Right lobe of liver (tissue), 6 donors: ENCODE measurements at places on chromosomes 11 and 22. TPM values are rescaled to one million over a fixed set of nuclear protein-coding genes. Genes with fewer than 3 reads are reported as not detected.
A peak's percentile ranks its signal among the peaks of the same experiment; 100 is the strongest.

KLHL22 gene
- total RNA-seq, result 12.0 TPM

DNA sequence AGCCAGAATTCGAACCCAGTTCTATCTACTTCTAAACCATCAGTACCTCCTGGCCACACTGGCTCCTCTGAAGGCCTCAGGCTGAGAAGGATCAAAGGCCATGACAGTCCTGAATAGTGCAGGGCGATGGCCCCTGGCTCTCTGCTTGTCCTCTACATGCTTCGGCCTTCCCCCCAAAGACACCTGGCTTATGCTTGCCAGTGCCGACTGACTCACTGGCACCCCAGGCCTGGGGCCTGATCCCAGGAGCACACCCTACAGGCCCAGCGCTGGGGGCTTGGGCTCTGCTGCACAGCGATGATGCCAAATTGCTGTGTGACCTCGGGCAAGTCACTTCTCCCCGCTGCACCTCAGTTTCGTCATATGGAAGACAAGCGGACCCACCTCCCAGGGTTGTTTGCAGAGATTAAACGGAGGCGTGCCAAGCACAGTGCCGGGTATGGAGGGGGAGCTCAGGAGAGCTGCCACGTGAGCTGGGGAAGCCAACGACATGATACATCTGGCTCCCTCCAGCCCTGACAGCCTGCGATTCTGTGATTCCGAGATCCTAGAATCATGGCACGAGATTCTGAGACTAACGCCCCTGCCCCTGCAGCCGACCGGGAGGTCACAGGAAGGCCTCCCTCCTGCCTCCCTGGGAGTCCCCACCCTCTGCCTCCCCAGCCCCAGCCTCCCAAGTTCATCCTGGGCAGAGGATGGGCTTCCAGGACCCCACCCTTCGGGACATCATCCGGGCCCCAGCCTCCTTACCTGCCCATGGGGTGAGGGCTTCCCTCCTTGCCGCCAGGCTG lies 1.0 kb downstream of the SSTR3 start:
- DNase-seq, result no peak

DNA sequence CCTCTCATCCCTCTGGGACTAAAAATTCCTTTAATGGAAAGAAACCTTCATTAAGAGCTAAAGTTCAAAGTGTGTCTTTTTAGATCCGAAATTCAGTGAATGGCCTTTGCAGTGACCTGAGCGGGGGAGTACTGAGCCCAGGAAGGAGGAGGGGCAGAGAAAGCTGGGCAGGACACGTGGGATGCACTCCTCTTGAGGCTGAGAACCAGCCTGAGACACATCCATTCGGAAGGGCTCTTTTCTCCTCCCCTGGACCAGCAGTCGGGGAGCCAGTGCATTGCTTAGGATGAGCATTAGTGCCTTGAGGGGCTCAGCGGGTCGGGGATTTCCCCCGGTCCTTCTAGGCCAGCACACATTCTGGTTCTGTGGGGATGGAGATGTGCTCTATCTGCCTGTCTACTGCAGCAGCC lies 258.9 kb upstream of the B3GAT1 start:
- no peak for DNase-seq

- no peak for DNase-seq
These were observed 7.0 kb downstream of the PRDX5 start for GRCh38 chr11:64324692-64325469.

- DNase-seq, result no peak
These were observed 2.4 kb upstream of the MFNG start for GRCh38 chr22:37488337-37489135.

GRCh38 chr22:46974077-46974476 lies 211.6 kb downstream of the TBC1D22A start:
- DNase-seq, result no peak

- peak; percentile 42 for DNase-seq
These were observed 79.1 kb downstream of the MORC2 start for GRCh38 chr22:30889268-30889995.

PHF21B gene
- not detected for total RNA-seq

GGT5 gene
- total RNA-seq, result 17.0 TPM

DNA sequence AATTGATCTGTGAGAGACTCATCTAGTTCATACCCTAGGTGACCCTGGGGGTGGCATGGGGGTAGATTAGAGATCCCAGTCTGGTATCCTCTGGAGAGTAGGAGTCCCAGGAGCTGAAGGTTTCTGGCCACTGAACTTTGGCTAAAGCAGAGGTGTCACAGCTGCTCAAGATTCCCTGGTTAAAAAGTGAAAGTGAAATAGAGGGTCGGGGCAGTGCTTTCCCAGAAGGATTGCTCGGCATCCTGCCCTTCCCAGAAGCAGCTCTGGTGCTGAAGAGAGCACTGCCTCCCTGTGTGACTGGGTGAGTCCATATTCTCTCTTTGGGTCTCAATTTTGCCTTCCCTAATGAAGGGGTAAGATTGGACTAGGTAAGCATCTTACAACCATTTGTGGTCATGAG lies 653 bp downstream of the IL18BP start:
- peak; percentile 58 for DNase-seq

SMTNL1 gene
- not detected for total RNA-seq

DNA sequence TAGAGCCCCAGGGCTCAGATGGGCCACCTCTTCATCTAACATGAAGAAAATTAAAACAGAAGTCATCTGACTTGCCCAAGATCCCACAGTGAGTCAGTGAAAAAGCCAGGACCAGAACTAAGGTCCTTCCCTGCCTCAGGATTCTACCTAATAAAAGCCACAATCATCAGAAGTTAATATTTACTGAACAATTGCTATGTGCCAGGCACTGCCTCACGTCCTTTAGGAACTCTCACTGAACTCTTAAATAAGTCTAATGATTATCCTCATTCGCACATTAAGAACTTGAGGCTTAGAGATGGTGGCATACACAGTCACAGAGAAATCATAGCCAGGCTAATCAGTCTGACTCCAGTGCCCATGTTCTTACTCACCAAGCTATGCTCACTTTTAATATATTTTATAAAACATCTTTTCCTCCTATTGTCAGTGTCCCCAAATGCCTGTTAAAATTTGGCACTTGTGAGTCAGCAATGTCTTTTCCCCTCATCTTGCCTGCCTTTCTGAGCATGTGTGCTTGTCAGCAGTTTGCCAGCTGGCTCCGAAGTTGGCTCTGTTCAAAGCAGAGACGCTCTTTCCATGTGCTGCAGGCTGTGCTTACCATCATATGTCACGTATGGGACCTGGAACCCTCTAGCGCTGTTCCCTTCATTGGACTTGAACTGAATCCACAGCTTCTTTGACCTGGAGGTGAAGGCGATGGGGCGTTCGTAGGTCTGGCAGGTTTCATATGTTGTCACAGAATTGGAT lies 21.5 kb upstream of the NRIP3 start:
- DNase-seq, result peak; percentile 15

OR51E1 gene
- not detected for total RNA-seq

CLCF1 gene
- total RNA-seq, result 2.3 TPM

GRCh38 chr11:27700351-27701301 lies at the start of gene BDNF:
Gene BDNF, minus strand, starts transcription at chr11:27700455. Its CDS starts 41,891 bp downstream, at chr11:27658564.
- no peak for DNase-seq
